ENCODE measurements at places on chromosomes 1 and 21.

DNA sequence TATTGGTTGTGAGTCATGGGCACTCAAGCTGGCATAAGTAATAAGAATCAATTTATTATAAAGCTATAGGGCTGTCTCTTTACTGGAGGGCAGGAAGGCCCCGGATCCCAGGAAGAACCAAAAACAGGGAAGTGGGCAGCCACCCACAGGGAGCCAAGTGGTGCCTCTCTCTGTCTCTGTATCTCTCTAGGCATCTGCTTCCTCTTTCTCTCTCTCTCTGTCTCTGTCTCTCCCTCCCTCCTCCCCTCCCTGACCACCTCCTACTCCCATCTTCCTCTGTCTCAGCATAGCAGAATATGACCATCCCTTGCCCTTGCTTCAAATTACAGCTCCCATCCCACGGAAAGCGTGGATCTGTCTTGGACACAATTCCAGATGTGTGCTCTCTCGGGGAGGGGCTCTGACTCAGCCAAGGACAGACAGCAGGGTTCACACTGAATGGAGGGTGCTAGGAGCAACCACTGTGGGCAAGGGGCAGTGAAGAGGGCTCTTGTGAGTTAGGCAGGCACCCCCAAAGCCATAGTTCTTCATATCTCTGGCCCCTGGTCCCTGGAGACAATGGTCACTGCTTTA is 80.4 kb upstream of the LPGAT1 start:
- DNase-seq, result no peak

GRCh38 chr1:3697810-3698209 is 45.5 kb downstream of the TP73 start:
- peak; percentile 98 for DNase-seq

- DNase-seq, result no peak
These were observed 51.2 kb downstream of the TENT5C start for GRCh38 chr1:117657031-117657430.

DNA sequence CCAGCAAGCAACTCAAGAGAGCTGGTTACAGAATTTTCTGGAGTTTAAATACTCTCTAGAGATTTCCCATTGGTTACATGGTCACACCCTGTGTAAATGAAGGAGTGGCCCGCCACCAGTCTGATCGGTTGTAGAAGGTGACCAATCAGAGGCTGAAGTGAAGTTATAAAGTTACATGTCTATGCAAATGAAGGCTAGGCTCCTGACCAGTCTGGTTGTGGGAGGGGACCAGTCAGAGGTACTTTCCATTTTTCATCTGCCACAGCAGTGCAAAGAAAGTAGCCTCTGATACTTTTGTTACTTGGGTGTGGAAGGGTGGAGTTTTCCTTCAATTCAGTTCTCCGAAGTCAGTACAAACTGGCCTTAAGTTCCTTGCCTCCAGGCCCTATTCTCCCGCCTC is 273.7 kb downstream of the BARHL2 start:
- no peak for DNase-seq

DNA sequence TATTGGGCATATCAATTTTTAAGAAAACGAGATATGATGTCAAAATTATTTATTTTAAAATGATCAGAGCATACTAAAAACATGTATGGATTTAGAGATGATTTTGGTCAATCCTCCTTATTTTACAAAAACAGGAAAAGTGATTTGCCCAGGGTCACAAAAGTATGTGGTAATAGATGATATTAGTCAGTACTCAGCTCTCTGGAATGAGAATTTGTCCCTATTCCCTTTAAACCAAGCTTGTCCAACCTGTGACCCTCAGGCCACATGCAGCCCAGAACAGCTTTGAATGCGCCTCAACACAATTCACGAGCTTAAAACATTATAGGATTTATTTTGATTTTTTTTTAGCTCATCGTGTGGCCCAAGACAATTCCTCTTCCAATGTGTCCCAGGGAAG is 104.7 kb downstream of the AKT3 start:
- DNase-seq, result no peak

GRCh38 chr1:185435696-185436379 is 118.8 kb upstream of the IVNS1ABP start:
- no peak for DNase-seq

DNA sequence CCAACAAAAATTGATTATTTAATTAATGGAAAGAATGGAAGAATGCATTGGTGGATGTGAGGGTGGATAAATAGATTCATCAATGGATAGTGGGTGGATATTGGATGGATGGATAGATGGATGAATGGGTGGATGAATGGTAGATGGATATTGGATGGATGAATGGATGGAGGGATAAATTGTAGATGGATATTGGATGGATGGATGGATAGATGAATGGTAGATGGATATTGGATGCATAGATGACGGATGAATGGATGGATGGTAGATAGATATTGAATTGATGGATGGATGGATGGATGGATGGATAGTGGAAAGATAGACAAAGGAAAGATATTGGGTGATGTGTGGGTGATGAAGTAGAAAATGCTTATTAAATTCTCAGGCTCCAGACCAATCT is 123.6 kb upstream of the KAZN start:
- DNase-seq, result no peak

DNA sequence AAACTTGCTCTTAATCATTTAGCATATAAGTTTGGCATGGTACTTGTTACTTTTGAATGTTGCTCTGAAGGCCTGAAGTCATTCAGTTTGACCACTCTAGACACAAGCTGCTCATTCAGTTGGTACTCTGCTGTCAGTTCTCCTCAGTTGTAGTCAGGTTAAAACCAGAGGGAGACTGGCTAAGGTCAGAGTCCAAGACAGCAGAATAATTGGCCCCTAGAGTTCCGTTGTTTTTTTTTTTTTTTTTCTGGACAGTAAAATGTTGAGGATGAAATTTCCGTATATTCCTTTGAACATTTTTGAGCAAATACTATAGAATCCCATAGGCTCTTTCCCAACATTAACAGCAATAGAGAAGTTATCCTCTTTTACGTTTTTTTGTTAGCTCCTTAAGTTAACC is 9.4 kb downstream of the ZBTB40 start:
- no peak for DNase-seq

GRCh38 chr1:183580281-183580682 is 10.0 kb downstream of the NCF2 start:
- no peak for DNase-seq

GRCh38 chr1:167312871-167313270 is 92.2 kb downstream of the POU2F1 start:
- no peak for DNase-seq

- no peak for DNase-seq
These were observed 40.0 kb upstream of the DHCR24 start for GRCh38 chr1:54926970-54927369.

DNA sequence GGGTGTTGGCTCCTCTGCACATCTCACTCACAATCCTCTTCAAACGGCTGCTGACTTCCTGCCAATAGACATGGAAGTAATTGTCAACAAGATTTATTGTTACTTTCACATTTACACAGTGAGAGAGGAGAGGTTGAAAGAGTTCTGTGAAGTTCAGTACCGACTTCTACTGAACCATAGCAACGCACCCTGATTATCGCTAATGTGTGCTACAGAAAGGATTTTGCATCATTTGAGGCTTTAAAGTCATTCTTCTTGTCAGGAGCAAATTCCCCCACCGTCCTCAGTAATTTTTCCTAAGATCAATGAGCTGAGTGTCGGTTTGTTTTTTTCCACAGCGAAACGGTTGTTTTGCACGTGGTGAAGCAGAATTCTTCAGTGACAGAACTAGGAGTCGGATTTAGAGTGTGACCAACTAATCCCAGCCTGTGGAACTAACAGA is 361.0 kb downstream of the ADGRL2 start:
- DNase-seq, result peak; percentile 81

DNA sequence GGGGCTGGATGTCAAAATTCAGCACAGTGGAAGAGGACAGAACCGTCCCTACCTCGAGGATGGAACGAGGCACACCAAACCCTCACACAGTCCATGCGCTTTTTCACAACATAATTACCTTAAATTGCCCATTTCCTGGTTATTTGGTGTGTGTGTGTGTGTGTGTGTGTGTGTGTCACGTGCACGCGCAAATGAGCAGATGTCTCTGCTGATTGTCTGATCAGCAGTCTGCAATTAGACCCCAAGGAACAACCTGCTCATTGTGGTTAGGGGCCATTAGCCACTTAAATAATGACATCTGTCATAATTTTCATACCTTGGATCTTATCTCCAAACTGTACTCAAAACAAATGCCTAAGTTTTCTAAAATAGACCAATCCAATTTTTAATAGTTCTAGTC is 23.2 kb downstream of the AVPR1B start:
- peak; percentile 87 for DNase-seq

DNA sequence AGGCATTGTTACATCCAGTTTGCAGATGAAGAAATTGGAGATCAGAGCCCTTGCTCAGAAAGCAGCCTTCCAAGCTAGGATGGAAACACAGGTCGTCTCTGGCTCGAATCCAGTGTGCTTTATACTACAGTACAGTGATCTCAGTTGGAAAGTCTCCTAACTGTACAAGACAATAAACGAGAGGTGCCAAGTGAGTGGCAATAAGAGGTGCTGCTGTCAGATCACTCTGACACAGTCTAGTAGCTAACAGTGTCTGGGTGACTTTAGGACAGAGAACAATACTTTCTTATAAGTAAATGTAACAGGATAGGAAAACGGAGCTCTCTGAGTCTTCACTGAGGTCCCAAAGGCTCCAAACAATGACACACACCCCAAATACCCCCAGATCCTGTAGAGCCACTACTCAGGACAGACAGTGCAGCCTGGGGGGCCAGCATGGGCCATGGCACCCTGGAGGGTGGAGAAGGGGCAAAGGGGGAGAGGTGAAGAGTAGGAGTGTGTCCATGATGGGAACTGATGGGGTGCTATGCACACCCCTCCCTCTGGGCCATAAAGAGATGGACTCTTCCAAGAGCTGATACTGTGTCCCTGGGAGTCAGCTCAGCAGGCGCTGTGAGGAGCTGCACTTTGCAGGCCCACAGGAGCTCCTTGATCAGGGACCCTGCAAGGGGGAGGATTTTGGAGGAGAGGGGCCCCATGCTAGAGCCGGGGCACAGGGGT is 3.3 kb downstream of the SH3BGR start:
- DNase-seq, result no peak

GRCh38 chr1:232352366-232352765 is 277.6 kb downstream of the SIPA1L2 start:
- no peak for DNase-seq

GRCh38 chr1:82801176-82801575 is 1000.4 kb downstream of the ADGRL2 start:
- no peak for DNase-seq
